ENCODE measurements at places on chromosomes 16 and 17.

- DNase-seq: no peak
Measured at GRCh38 chr16:88325976-88326375, 56.8 kb upstream of the ZNF469 start.

DNA sequence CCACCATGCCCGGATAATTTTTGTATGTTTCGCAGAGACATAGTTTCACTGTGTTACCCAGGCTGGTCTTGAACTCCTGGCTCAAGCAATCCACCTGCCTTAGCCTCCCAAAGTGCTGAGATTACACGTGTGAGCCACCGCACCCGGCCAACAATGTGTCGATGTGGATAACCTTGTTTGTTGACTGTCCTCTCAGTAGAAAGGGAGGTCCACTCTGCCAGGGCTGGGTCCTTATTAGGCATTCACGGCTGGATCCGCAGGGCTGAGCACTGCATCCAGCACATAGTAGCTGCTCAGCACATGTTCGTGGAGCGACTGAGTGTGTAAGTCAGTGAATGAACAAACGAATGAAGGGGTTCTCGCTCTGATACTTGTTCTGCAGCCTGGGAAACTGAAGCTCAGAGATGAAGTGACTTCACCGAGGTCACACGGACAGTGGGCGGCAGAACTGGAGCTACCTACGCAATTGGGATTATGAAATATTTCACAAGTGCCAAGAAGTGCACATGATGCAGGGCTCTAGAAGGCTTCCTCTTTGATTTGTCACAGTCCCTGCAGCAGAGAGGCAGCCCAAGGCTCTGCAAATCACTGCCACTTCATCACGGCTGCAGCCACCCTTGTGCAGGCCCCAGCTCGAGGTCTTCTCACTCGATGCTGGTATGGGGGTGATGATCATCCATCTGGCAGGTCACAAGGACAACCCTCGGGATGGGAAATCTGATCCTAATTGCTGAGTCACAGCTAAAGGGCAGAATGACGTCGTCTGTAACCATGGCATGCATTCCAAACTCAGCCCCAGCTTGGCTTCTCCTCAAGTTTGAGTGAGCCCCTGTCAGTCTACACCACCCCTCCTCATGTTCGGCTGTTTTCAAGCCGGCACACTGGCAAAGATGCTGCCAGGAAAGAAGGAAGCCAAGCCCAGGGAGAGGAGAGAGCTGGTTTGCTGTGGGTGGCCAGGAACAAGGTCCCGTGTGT, 28.0 kb upstream of the SNN start:
- no peak for DNase-seq

- peak; percentile 10 for DNase-seq
Measured at GRCh38 chr17:33049781-33050414, 58.3 kb downstream of the SPACA3 start.

- no peak for DNase-seq
Measured at GRCh38 chr16:76837872-76838271, 353.1 kb upstream of the MON1B start.

- DNase-seq: no peak
Measured at GRCh38 chr17:79207960-79208359, 133.3 kb downstream of the ENGASE start.

DNA sequence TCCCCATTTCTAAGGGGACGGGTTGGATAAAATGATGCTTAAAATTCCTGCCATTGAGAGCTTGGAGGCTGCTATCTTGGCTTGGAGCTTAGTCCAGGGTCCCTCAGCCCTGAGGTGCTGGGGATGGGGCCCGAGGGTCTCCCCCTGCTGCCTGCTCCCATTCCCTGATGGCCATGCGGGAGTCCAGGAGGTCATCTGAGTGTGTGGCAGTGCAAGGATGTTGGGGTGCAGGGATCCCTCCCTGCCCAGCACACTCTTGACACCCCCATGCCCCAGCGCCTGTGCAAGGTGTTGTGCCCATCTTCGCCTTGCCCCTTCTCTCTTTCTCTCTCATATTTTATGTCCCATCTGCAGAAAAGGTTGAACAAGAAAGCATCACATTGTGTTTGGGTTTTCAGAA, 90.4 kb downstream of the IRF8 start:
- DNase-seq: no peak

GRCh38 chr16:2787961-2788360, 601 bp upstream of the PRSS33 start:
- no peak for DNase-seq

GRCh38 chr16:50519001-50519400, 29.2 kb upstream of the NKD1 start:
- no peak for DNase-seq

DNA sequence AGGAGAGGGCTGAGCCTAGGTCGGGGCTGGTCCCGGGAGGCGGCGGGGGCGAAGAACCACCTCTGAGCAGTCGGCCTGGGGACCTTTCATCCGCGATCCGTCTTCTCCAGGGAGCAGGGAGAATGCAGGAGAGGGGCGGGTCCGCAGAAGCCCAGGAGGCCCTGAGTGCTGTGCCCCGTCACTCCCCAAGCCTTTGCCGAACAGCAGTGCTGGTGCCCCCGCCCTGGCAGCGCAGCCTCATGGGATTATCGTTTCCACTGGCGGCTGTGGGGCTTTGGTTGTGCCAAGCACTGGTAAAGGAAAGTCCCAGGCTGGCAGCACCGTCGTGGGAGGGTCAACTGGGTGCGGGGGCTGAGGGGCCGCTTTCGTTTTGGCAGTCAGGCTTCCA, 631 bp downstream of the TBL3 start:
- no peak for DNase-seq

DNA sequence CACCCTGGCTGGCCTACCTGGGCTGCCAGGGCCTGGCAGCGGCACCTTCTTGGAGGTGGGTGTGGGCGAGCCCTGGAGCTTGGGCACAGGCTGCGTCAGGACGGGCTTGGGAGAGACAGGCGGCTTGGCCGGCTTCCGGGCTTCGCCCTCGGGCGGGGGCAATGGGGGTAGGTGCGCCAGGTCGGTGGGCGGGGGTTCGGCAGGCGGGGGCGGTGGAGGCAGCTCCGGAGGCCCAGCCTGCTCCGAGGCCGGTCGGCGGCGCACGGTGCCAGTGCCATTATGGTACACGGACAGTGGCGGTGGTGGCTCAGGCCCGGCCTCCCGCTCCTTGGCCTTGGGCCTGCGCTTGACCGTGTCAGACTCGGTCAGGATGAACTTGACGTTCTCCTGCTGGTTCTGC, 16.8 kb downstream of the CASKIN1 start:
- no peak for DNase-seq

DNA sequence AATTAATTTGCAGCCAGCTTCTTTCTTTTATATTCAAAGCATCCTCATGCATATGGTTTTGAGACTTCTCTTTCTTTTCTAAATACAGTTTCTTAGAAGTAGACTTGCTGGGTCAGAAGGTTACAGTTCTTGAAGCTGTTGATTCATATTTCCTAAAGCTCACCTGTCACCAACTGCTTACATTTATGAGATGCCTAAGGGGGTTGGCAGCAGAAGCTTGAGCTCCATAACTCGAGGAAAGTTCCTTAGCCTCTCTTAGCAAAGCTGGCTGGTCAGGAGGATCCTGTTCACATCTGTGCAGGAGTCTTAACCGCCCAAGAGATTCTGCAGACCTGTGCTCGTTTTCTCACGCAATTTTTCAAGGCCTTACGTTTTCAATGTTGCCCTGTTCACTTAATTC, 218.8 kb downstream of the SNX29 start:
- no peak for DNase-seq

- DNase-seq: no peak
Measured at GRCh38 chr16:83581082-83581481, 226.7 kb upstream of the HSBP1 start.

- DNase-seq: no peak
Measured at GRCh38 chr16:25030420-25031131, 15.4 kb upstream of the ARHGAP17 start.

DNA sequence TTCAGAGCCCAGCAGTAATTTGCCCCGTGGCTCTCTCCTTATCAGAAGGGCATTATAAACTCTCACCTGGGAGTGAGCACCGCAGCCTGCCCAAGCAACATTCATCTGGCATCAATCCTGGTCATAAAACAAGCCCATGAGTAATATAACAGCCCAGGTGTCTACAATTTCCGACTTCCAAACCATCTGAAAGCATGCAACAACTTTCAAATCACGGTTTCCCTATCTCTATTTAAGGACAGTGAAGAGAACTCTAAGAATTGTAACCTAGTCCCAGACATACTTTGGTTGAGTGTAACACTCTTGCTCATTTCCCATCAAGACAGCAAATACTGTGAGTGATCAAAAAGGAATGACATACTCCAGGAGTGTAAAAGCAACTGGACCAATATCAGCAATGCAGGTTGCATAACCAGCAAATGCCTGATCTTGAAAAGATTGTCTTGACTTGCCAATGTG, 487.4 kb upstream of the SOX9 start:
- no peak for DNase-seq
